ENCODE measurements at places on chromosomes 13 and 19.

DNA sequence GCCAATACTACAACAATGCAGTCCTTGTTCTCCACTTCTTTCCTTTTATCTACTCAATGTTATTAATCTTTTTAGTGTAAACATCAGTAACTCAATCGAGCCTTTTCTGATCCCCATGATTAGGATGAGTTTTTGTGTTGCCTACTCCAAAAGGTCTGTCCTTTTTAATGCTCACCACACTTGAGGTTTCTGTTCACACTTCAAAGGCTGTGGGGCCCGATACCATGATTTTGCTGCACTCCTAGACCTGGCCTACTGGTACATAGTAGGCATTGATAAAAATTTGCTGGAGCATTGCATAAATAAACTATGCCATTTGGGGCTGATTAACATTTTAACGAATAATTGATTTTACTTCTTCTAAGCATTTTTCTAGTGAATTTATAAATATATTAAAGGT, 125.4 kb upstream of the KLF12 start:
- DNase-seq: no peak

DNA sequence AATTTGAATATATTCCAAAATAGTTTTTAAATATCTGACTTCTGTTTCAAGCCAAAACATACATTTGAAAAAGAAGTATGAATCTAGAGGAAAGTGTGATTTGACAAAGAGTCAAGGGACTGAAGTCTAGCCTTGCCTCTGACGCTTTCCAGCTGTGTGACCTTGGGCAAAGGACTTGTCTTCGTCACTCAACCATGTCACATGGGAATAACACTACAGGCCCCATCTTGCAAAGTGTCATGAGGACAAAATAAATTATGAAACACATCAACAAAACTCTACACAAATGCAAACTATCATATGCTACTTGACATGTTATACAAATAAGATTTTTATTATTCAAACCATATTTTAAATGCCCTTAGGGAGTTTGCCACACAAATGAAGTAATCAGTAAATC, 73.0 kb downstream of the CYSLTR2 start:
- no peak for DNase-seq

DNA sequence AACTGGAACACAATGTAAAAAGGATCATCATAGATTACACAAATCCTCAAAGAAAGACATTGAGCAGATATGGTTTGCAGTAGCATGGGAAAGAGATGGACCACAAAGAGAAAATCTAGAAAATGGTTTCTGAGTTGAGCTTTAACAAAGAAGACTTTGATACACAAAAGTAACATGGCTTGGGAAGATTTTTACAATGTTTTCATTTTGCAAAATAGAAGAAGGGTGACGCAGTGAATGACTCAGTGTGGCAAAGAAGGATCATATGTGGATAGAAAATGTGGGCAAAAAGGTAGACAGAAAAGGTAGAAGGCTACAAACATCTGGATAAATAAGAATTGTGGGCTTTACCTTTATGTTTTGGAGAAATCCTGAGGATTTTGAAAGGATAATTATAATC, 1220.5 kb downstream of the PCDH17 start:
- no peak for DNase-seq

- DNase-seq: no peak
These were observed 132.5 kb upstream of the ZNF91 start for GRCh38 chr19:23527797-23528196.

GRCh38 chr19:17848595-17849292, 962 bp upstream of the JAK3 start:
- DNase-seq: no peak

- DNase-seq: no peak
These were observed 27.6 kb upstream of the C13orf46 start for GRCh38 chr13:114001331-114002008.

DNA sequence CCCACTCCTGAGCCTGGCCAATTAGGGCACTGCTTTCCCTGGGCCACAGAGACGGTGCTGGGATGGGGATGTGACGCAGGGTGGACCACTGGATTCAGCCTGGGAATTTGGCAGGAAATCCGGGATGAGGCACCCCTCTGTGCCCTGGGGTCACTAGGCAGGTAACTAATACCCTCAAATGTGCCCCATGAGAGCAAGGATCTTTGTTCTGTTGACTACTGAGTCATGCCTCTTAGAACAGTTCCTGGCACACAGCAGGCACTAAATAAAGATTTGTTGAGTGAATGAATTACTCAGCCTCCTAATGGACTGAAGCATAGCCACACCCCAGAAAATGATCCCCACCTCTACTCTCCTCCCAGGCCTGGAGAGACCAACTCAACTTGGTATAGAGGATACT, 15.9 kb downstream of the OPA3 start:
- DNase-seq: no peak
